Hepatic stellate cell (primary cell): ENCODE measurements at places on chromosomes 2 and 18.

DNA sequence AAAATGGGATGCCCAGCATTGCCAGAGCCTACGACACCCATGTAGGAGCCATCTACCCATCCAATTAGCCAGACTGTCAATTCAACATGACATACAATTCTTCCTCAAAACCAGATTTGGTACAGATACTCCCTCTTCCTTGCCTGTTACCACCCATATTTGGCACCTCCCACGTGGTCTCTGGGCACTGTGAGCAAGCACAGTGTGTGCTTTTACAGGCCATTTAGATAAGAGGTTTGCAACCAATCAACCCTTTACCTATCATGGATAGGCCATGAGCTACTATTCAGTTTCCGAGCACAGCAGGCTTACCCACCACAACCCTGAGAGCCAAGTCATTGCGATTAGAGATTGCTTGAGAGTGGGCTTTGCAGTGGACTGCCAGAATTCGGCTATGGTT, 40.9 kb downstream of the ARID5A start:
- no peak for DNase-seq

DNA sequence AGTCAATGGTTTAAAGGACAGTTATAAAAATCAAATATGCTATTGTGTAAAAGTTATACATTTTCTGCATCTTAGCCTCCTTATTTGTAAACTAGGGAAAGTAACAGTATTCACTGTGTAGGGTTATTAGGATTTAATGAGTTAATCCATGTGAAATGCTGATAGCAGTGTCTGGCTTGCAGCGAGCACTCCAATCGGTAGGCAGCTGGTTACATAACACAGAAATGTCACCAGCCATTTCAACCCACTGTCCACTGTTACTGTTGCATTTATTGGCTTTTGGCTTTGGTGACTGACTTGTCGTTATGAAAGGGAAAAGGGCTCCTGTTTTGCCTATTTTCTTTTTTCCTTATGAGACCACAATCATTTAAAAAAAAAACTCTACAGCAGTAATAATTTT, 38.9 kb downstream of the ID2 start:
- DNase-seq: no peak

GRCh38 chr18:2104620-2105462, 466.5 kb downstream of the METTL4 start:
- peak; percentile 18 for DNase-seq

DNA sequence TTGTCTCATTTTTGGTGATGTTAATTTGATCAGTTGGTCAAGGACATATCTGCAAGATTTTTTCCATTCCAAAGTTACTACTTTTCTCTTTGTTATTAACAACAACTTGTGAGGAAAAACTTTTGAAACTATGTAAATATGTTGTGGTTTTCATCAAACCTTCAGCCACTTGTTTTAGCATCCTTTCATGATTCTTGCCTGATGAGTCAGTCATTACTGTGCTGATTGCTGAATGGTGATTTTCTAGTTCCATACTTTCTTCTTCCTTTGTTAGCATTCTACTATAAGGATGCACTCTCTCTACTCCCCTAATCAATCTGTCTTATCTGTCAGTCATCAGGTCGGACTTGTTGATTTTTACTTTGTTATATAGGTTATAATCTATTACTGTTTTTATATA, 10.9 kb downstream of the TMEM87B start:
- DNase-seq: peak; percentile 44

DNA sequence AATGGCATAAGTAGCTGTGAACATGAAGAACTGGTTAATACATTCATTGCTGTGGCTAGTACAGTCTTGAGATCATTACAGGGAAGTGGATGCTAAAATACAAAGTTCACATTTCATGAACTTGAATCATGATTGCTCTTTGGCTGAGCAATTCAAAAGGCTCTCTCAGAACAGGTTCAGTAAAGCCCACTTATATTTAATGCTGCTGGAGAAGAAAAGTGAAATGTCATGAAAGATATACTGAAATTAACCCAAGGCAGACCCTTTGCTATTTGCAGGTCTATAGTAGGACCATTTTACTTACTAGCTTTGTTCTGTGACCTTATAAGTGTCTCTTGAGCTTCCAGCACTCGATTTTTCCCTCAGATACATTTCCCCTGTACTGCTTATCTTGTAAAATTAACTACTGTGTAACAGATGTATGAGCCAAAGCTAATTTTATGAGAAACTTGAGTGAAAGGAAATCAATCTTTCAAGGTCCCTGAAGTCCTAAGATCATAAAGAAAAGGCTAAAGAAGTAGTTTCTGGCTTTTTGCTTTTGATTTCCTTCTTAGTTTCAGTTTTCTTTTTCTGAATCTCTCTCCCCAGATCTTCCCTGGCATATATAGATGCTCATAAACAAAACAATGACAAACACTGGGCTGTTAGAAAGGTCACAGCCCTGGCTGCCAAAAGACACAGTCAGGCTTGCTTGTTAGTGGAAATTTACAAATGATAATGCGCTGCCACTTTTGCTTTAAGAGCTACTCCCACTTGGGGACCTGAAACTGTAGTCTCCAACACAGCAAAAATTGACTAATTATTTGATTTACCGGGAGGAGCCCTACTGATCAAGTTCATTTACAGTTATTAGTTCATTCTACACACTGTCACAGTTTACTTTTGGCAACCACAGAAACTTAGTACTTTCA, 132.7 kb upstream of the XPO1 start:
- no peak for DNase-seq

GRCh38 chr18:79567481-79568147, 112.0 kb upstream of the CTDP1 start:
- DNase-seq: peak; percentile 74

- DNase-seq: no peak
Observed at GRCh38 chr18:35775887-35776286, 194.3 kb downstream of the GALNT1 start.

- no peak for DNase-seq
Observed at GRCh38 chr2:111216811-111217652, 96.3 kb downstream of the BCL2L11 start.

DNA sequence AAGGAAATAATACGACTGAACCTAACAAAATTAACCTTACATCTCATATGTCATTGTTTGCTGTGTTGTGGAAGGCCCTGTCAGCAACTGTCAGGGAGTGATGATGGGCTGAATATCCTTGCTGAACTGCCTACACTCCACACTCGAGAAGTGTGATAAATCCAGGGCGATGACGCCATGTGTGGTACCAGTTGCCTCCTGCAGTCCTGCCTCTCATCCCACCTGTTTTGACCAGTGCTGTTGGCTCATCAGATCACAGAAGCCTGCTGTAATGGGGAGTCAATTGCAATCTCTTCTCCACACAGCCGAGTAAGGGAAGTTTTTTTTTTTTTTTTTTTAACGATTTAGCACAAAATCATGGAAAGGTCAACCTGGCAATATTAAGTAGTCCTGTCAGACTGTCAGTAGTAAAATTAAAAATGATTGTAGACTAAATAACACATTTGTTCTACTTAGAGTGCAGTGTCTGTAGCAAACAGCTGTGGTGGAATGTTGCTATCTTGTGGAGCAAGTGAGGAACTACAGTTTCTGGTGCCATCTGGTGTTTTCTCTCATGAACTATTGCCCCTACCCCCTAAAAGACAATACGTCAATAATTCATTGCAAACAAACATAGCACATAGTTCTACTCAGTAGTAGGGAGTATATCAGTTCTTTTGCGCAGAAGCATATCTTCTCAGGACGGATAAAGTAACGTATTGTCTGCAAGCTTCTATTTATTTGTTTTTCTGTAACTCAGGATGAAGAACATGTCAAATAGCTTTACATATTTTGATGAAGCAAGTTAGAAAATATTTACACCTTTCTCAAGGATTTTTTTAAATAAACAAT, 347.6 kb downstream of the CTNNA2 start:
- DNase-seq: peak; percentile 41

DNA sequence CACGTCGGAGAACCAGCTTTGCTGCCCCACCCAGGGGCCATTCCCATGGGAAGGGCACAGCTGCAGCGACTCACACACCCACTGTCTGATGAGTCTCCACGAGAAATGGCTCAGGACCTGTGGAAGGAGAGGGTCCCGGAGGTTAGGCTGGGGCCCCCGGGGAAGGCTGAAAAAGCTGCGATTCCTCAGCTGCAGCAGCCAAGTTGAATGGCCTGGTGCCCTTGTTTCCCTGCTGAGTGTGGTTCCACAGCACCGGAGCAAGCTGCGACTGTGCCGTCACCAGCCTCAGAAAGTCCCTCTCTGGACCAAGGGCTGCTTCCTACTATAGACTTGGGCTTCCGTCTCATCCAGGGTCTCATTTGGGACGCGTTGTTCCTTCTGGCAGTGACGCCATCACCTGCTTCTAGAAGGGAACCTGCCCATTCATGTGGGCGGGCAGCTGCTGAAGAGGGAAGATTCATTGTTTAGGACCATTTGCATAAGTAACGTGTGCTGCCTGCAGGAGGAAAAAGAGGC, 180.2 kb downstream of the INHBB start:
- DNase-seq: no peak

DNA sequence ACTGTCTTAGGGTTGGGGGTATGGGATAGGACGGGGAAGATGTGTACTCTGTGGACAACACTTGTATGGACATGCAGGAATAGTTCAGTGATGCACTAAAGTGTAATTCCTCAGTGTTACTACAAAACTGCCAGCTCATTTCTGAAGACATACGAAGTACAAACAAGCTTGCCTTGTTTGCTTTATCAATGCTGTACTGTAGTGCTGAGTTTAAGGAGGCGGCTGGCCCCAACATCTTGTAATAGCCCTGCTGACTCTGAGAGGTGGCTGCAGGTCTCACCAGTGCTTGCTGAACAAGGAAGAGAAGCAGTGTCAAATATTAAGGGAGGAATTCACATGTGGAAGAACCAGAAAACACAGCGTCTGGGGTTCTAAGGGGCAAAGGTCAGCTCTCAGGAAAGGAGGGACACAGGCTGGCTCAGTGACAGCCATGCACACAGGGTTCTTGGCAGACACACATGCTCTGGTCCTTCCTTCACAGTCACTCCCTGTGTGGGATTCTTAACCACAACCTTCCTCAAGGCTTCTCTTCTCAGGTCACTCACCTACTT, 39.8 kb upstream of the EVA1A start:
- DNase-seq: no peak

- DNase-seq: no peak
Observed at GRCh38 chr2:102050854-102051391, 59.2 kb downstream of the IL1R2 start.
